Stimulated activated CD8-positive, alpha-beta memory T cell treated with anti-CD3 and anti-CD28 coated beads, Interleukin-12 subunit alpha, Interleukin-12 subunit beta, amount 100 ng/mL, for 1 hour (primary cell): ENCODE measurements at places on chromosomes 3 and 15.

DNA sequence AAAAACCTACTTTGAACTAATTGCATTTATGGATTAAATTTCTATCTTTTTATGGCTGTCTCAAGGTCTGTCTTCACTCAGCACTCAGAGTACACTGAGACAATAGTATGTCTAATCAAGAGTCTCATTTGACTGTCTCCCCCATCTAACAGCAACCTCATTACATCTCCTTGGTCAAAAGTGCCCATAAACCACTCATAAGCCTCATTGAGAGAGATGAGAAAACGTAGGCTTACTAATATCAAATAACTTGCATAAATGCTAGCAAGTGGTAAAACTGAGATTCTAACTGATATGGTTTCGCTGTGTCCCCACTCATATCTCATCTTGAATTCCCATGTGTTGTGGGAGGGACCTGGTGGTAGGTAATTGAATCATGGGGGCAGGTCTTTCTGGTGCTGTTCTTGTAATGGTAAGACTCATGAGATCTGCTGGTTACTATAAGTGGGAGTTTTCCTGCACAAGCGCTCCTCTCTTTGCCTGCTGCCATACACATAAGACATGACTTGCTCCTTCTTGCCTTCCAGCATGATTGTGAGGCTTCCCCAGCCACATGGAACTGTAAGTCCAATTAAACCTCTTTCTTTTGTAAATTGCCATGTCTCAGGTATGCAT, 113.9 kb downstream of the TFDP2 start:
- no peak for DNase-seq

- DNase-seq: no peak
Measured at GRCh38 chr15:62498278-62498677, 333.2 kb upstream of the C2CD4B start.

DNA sequence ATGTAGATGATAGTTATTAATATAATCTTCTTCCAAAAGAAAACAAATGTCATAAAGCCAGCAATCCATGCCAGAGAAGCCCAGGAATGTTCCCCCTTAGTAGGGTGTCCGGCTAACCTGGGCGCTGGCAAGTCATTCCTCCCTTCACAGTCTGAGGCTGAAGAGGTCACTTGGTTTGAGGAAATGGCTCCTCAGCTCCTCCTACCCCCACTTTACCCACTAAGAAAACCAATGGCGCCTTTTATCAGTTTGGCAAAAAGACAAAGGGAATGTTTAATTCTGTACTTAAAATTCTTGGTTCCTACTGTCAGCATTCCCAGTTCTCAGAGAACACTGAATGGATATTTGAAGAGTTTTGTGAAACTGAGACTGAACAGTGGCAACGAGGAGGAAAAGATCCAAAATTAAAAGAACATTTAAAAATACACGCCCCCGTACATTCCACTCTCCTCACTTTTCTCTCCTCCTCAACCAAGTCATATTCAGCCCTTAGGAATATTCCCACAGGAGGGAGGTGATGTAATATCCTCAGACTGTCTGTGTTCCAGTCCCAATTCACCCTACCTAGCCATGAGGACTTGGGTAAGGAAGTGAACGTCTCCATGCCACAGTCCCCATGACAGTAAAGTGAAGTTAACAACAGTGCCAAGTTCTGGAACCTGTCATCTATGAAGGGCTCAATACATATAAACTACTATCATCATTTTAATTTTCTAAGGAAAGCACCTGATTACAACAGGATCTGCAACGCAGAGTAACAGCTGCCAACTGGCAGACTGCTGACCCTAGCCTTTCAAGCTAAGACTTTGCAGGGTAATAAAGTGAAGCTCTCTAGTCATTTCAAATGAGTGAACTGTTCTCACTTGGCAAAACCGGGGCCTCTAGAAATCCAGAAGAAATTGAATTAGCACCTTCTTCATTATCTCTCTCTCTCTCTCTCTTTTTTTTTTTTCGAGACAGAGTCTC, 234.5 kb upstream of the ICE2 start:
- no peak for DNase-seq

GRCh38 chr3:25424614-25425013, 3.4 kb upstream of the RARB start:
- DNase-seq: no peak

- DNase-seq: no peak
Measured at GRCh38 chr15:30979457-30979856, 12.0 kb downstream of the MTMR10 start.

- no peak for DNase-seq
Measured at GRCh38 chr15:73870700-73871408, 2.5 kb upstream of the TBC1D21 start.

DNA sequence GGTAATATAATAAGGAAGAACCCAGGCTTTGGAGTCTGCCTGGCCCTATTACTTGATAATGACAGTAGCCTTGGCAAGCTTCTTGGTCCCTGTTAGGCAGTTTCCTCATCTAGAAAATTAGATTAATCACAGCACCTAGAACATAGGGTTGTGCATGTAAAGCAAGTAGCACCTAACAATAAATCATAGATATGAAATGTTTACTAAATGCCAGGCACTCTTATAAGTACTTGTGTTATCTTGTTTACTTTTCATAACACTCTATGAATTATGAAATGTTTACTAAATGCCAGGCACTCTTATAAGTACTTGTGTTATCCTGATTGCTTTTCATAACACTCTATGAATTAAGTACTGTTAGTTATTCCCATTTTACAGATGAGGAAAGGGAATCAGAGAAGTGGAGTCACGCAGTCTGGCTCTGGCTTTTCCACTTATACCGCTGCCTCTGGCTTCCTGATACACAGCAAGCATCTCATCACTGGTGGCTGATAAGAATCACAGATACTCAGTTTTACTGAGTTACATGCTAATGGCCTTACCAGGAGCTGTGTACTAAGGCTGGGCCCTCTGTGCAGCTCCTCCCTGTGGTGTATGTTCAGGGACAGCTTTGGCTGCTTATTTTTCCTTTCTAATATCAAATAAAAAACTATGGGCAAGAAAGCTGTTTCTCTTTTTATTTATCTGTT, 123.4 kb downstream of the FEZF2 start:
- no peak for DNase-seq

GRCh38 chr15:91965501-91966193, 112.1 kb downstream of the SLCO3A1 start:
- DNase-seq: no peak

- DNase-seq: no peak
Measured at GRCh38 chr15:97875025-97875512, 85.4 kb upstream of the ARRDC4 start.
